ENCODE measurements at places on chromosomes 16 and 17. TPM values are rescaled to one million over a fixed set of nuclear protein-coding genes. Genes with fewer than 3 reads are reported as not detected.

The ARL5C gene
- total RNA-seq: 2.1 TPM

The KPNA2 gene
- 83.9 TPM for total RNA-seq

The WNK4 gene
- total RNA-seq: 0.45 TPM

The CD300LB gene
- not detected for total RNA-seq

The TM4SF5 gene
- total RNA-seq: not detected

The SLC43A2 gene
- total RNA-seq: 3.0 TPM

The GNG13 gene
- not detected for total RNA-seq

The CES1 gene
- not detected for total RNA-seq

The ALDH3A1 gene
- total RNA-seq: not detected

The DNAI2 gene
- not detected for total RNA-seq

The STH gene
- not detected for total RNA-seq

The IRF8 gene
- not detected for total RNA-seq

The CLCN7 gene
- 432 TPM for total RNA-seq

The RNF157 gene
- 0.18 TPM for total RNA-seq

The ACAP1 gene
- total RNA-seq: not detected

The OSBPL7 gene
- 4.6 TPM for total RNA-seq

The TBC1D3C gene
- total RNA-seq: not detected

The PYDC1 gene
- not detected for total RNA-seq

The CA5A gene
- not detected for total RNA-seq

The CD300A gene
- total RNA-seq: not detected

The NPIPA3 gene
- total RNA-seq: 0.54 TPM

The FBXO39 gene
- total RNA-seq: 0.57 TPM

The PRR35 gene
- total RNA-seq: not detected

Data from fibroblast of the aortic adventitia (primary cell).